ENCODE measurements at places on chromosomes 5 and 9.
A peak's percentile ranks its signal among the peaks of the same experiment; 100 is the strongest.

- DNase-seq = no peak
Measured at GRCh38 chr5:132300577-132301343, 6.6 kb downstream of the SLC22A4 start.

GRCh38 chr5:71533142-71533541 lies 54.0 kb upstream of the MCCC2 start:
- no peak for DNase-seq

- no peak for DNase-seq
Measured at GRCh38 chr9:12875191-12875590, 100.4 kb downstream of the LURAP1L start.

- no peak for DNase-seq
Measured at GRCh38 chr5:3361811-3362605, 233.6 kb upstream of the IRX1 start.

- DNase-seq = no peak
Measured at GRCh38 chr5:167872791-167873190, 418.7 kb upstream of the WWC1 start.

GRCh38 chr9:14692470-14693250 lies 572 bp downstream of the ZDHHC21 start:
- DNase-seq = peak; percentile 8

GRCh38 chr9:103301051-103301450 lies 305.9 kb downstream of the CYLC2 start:
- DNase-seq = no peak

DNA sequence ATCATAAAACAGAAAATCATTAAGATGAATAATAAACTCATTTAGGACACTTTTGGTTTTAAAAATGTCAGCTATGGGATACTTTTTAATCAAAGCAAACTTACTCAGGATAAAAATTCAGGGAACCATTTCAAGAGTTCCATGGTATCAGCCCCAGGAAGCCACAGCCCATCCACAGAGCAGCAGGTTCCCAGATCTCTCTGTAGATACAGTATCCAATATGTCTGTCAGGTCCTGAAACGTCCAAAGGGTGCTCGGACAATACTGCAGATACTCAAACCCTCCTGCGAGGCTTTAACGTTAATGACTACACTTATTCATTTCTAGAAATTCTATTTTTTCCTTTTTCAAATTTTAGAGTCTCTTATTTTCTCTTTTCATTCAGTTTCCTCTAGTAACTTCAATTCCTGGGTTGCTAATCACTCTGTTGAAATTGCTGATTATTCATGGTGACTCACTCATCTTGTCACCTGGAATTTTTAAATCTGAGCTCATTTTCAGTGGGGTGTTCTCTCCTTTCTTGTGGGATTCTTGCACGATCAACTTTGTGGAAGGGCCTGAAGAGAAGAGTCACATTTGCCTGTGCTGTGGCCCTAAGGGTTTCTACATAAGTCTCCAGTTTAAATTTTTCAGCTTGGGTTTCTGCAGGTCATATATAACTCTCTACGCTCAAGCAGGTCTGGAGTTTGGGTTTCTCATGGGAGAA lies 435.8 kb downstream of the CTNND2 start:
- DNase-seq = no peak

DNA sequence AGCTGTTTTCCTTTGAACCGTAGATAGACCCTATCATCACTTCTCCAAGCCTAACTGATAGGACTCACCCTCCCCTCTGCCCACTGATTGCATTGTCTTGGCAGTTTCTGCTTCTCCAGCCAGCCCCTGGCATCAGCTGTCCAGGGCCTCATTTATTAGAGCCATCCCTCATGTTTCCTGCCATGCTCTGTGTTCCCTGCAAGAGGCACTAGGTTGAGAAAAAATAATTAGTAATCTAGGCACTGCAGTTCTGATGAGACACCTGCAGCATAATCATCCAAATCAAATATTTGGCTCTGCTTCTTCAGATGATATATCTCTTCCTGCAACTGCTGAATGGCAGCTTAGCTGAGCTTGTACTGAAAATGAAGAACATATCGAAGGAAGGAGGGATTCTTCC lies 303.0 kb upstream of the TLE4 start:
- DNase-seq = no peak

- no peak for DNase-seq
Measured at GRCh38 chr9:100309992-100310391, 42.8 kb downstream of the TEX10 start.

GRCh38 chr5:163563880-163564279 lies 58.5 kb downstream of the MAT2B start:
- DNase-seq = no peak

GRCh38 chr5:59466271-59466670 lies 427.3 kb downstream of the PDE4D start:
- no peak for DNase-seq

DNA sequence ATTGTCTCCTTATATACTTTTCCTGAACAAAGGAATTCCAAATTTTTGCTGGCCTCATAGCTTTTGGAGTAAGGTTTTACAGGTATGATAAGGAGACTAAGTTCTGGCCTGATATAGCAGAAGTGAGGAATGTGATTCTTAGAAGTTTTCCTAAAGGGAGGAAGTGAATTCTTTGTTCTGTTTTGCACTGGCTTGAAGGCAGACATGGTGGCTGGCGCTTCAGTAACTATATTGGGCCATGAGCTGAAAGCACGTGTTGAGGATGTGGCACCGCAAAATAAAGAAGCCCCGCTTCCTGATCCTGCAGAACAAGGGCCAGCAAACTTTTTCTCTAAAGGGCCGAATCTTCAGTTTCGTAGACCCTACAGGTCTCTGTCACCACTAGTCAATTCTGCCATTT lies 224.2 kb downstream of the SNX18 start:
- no peak for DNase-seq

- no peak for DNase-seq
Measured at GRCh38 chr9:114388764-114389375, 1.1 kb upstream of the AKNA start.

GRCh38 chr9:97906236-97906831 lies 16.0 kb downstream of the TRMO start:
- DNase-seq = no peak

- DNase-seq = no peak
Measured at GRCh38 chr5:179326122-179326927, 18.9 kb downstream of the ADAMTS2 start.

GRCh38 chr9:99796231-99796630 lies 25.5 kb upstream of the NR4A3 start:
- DNase-seq = no peak

- no peak for DNase-seq
Measured at GRCh38 chr9:92656537-92656925, 13.4 kb downstream of the IPPK start.

GRCh38 chr5:116566251-116566650 lies 8.4 kb downstream of the SEMA6A start:
- no peak for DNase-seq

DNA sequence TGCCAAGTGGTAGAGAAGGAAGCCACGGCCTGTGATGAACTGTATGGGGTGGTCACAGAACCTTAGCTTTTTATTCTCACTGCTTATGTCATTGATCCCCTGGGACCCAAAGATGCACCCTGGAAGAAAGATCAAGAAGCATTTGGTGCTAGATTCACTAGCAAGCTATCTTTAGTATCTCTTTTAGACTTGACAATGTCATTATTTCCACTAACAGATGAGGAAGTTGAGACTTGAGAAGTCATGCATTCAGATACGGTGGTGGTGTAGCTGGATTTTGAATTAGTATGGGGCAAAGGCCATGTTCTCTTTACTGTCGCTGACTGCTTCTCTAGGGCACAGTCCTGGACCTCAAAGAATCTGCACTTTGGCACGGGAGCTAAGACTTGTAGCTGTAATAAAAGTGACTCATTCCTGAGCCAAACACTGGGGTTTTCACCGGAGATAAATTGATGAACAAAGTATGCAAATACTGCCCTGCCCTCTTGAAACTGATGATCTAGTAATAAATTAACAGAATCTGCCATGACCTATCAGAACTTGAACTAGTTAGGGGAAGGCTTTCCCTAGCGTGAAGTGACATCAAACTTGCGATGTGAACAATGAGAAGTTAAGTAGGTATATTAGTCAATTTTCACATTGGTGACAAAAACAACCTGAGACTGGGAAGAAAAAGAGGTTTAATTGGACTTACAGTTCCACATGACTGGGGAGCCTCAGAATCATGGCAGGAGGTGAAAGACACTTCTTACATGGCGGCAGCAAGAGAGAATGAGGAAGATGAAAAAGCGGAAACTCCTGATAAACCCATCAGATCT lies 5.4 kb downstream of the GDA start:
- no peak for DNase-seq

DNA sequence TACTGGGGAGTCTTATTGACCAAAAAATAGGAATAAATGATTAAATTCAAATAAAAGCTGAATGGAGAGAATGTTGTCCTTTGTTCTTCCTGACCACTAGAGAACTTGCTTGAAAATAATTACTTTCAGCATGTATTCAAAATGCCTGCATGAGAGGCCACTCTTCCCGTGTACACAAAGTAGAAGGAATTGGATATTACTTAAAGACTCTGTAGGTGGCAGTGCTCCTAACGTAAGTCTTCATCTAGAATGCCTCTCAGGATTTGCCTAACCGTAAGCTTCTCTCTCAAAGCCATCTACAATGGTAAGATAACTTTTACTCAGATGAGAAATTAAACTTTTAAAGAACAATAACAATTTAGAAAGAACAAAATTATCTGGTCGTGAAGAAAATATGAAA lies 620.0 kb upstream of the CCNG1 start:
- DNase-seq = no peak

DNA sequence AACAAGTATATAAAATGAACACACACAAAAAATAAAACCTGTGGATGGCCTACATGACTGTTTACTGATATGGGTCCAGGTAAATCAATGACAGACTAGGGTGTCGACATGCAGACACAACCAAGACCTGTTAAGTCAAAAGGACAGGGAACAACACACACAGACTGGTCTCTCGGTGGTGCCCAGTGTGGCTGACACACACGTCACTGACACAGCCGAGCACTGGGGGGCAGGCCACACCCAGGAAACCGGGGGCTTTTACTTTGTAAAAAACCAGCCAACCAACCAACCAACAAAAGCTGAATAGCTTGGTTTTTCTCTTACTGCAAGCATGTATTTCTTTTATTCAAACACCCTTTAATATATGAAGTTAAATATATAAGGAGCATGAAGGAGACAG lies 5.0 kb downstream of the FAM163B start:
- peak; percentile 14 for DNase-seq
